SJSA1 (cell line): ENCODE measurements at places on chromosomes 16 and 17. TPM values are rescaled to one million over a fixed set of nuclear protein-coding genes. Genes with fewer than 3 reads are reported as not detected.

DNA sequence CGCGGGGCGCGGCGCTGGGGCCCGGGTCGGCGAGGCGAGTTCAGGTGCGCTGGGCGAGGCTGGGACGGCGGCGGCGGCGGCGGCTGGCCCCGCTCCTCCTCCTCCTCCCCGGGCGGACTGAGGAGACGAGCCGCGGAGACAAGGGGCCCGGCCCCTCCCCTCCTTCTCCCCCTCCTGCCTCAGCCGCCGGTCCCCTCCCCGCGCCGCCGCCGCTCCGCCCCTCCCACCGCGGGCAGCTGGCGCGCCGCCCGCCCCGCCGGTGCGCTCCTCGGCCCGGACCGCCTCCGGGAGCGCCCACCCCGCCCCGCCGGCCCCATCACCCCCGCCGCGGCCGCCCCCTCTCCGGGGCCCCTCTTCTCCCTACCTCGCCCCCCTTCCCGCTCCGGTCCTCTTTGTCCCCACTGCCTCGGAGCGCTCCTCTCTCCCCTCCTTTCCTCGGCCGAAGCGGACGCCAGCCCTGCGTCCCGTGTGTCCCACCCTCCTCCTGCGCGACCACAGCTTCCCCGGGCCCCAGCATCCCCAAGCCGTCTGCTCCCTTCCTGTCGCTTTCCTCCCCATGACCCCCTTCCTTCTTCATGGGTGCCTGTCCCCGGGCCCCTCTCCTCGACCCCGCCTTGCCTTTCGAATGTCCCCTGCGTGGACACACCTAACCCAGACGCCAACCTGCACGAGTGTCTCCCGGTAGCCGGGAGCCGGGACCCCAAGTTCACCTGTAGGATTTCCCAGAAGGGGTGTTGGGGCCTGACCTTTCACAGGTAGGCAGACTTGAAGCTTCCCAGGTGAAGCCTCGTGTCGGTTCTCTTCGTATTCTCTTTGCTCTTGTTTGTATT lies at the start of gene TOX3:
Gene TOX3, minus strand, starts transcription at position 140 of the 830 bp plus-strand sequence. CDS start 420 bp downstream, outside the sequence.
- DNase-seq: no peak

TRPV2 gene
- 0.47 TPM in 1 of 2 replicates, not detected in the other for total RNA-seq

RAMP2 gene
- total RNA-seq: not detected in 2 replicates

DOC2B gene
- not detected in 2 replicates for total RNA-seq
